ENCODE measurements at places on chromosomes 1 and 21. TPM values are rescaled to one million over a fixed set of nuclear protein-coding genes. Genes with fewer than 3 reads are reported as not detected.

DNA sequence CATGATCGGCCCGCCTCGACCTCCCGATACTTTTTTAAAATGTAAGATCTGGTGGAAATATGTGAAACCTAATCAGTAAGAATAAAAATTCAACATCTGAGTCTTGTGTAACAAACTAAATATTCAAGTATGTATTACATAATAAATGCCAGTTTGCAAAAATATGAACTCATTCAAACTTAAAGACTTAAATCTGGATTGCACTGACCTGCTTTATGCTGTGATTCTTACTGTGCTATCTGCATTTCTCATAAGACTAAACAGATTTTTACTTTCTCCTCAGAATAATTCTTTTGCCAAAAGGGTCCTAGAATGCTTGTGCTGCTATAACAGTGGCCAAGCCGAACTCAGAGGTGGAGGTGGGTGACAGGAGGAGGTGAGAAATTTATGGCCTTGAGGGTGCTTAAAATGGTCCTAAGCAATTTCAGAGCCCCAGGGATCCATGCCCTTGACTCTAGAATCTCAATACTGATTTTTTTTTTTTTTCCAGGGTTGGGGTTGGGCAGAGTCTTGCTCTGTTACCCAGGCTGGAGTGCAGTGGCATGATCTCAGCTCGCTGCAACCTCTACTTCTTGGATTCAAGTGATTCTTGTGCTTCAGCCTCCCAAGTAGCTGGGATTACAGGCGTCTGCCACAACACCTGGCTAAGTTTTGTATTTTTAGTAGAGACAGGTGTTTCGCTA lies 38.2 kb downstream of the IL23R start:
- DNase-seq = no peak

DNA sequence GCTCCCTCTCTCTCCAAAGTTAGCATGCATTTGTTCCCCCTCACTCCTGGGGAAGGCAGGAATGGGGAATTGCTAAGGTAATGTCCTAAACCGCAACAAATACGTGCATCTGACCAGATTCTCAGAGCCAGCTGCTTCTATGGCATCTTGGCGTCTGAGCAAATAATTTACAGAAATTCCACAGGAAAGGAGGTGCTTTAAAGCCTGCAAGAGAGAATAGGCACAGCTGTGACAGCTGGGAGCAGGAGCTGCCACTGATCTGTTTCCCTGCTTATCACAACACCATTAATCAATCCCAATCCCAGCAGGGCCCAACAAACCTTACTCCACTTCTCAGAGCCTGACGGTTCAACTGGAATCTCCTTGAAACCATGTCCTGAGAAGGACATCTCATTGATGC lies 83.5 kb upstream of the ZNF281 start:
- peak; percentile 31 for DNase-seq

- DNase-seq = no peak
Observed at GRCh38 chr1:219587801-219588561, 24.9 kb downstream of the ZC3H11B start.

DNA sequence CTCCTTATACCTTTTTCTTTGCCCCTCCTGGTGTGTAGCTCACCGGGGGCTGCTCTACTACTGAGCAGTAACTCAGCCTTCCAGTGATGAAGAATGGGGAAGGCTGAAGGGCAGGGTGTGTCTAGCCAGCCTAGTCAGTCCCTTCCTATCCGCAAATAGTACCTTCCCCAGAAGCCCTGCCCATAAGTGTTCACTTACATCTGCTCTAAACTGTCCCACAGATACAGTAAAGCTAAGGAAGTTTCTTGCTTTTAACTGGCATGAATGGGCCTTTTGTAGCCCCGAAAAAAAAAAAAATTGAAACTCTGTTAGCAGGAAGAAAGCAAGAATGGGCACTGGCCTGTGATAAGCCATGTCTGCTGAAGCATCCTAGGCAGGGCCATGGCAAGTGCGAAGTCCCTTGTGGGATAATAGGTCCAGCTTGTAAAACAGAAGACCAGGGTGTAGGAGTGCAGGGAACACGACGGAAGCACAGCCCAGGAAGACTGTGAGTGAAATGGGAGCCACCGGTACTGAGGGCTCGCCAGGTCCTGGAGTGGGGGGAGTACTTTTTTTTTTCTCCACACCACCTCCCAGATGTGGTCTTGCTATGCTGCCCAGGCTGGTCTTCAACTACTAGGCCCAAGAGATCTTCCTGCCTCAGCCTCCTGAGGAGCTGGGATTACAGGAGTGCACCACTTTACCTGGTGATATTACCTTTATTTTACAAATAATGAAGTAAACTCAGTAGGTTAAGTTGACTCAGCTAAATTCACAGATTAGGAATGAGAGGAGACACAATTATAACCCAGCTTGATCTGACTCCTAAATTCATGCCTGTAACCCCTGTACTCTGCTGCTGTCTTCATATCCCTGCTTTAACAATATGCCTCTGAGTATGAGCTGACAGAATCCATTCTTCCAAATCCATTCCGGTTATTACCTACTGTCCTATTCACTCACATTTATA lies 347.5 kb downstream of the SMYD3 start:
- no peak for DNase-seq

- no peak for DNase-seq
Observed at GRCh38 chr1:66296370-66296769, 237.6 kb upstream of the SGIP1 start.

GRCh38 chr1:243452092-243452491 lies 196.3 kb downstream of the SDCCAG8 start:
- DNase-seq = no peak

DNA sequence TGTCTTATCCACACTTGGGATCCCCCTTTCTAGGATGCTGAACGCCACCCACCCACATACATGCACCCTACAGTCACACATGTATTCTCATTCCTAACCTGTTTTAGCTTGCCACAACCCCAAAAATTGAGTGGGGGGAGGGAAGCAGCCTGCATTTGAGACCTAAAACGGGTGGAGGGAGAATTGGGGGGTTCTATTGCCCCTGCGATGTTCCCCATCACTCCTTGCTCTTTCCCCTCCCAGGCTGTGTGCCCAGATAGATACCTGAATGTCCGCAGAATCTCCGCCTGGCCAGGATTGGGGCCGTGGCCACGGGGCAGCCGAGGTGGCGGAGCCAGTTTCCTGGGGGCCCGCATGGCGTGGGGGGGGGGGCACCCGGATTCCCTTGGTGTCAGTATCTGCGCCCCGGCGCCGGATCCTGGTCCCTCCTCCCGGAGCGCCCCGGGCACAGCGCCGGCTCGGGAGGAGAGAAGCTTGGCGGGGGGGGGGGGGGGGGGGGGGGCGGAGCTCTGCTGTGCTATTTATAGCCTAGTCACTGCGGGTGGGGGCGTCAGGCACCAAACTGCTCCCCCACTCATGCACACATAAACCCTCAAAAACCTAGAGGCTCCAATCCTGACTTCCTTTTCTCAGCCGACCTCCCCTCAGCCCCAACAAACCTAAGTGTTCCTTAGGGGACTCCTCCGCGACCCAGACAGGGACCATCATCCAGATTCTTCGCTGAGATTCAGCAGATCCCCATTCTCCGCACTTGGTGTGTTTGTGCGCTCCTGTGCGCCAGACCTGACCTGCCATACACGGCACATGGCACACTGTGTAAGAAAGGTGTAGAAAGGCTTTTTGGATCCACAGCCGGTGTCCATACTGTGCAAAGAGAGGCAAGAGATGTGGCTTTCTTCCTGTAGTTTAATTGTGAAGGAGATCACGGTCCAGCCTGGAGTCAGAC lies 1.9 kb downstream of the ANKRD34A start:
- peak; percentile 54 for DNase-seq

GRCh38 chr1:179323436-179323835 lies 29.8 kb downstream of the SOAT1 start:
- no peak for DNase-seq

DNA sequence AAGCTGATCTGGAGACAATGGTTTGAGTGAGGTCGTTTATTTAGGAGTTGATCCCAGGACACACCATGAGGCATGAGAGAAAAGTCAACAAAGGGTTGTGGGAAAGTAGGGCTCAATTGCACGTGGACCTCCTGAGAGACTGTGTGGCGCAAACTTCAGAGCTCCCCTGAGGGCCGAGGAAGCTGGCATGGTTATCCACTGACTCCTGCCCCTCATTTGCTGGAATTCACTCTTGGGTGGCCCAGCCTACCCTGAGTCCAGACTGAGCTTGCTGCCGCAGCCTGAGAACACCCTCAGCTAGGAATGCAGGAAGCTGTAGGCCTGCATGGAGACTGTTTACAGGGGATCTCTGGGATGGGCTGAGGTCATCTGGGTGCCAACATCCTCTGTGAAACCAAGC lies 301.0 kb downstream of the RWDD3 start:
- no peak for DNase-seq

DNA sequence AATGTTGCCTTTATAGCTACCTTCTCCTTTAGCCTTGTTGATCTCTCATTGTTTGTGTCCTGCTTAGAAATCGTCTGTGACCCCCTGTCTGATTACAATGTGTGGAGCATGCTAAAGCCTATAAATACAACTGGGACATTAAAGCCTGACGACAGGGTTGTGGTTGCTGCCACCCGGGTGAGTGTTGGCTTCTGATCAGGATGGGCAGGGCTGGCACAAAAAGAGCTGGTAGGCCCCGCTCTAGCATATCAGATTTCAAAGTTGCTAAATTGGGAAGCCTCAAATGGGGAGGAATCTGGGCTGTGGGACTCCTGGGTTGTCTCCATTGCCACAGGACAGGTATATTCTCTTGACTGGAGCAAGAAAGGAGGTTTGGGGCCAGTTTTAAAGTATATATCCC lies 8.4 kb downstream of the NCSTN start:
- peak; percentile 44 for DNase-seq

DNA sequence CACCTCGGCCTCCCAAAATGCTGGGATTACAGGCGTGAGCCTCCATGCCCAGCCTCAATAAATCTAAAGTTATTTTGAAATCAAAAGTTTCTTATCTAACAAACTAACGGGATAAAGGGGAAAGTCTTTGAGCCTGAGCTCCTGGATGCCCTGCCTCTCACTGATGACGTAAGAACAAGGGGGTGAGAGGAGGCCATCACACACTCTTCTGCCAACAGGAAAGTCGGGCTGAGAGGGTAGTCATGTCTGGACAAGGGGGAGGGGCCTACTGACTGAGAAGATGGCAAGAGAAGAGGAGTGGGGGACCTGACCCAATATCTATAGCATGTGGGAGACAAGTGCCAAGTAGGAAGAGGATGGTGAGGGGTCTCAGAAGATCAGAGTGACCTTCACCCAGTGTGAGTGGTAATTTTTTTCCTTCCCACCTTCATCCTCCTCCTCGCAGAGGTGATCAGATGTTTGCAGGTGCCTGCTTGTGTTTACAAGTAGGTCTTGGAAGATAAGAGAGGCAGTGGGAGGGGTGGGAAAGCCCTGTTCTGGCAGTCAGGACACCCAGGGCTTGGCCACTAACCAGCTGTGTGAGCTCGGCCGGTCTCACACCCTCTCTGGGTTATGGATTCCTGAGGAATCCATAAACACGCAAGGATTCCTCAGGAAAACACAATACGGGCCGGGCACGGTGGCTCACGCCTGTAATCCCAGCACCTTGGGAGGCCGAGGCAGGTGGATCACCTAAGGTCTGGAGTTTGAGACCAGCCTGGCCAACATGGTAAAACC lies 9.6 kb downstream of the UQCRHL start:
- no peak for DNase-seq

GRCh38 chr1:210437781-210438180 lies 109.1 kb downstream of the HHAT start:
- DNase-seq = no peak

GRCh38 chr21:43602266-43603232 lies 56.7 kb downstream of the HSF2BP start:
- DNase-seq = no peak

- DNase-seq = no peak
Observed at GRCh38 chr1:225430301-225430700, 2.5 kb upstream of the LBR start.

DNA sequence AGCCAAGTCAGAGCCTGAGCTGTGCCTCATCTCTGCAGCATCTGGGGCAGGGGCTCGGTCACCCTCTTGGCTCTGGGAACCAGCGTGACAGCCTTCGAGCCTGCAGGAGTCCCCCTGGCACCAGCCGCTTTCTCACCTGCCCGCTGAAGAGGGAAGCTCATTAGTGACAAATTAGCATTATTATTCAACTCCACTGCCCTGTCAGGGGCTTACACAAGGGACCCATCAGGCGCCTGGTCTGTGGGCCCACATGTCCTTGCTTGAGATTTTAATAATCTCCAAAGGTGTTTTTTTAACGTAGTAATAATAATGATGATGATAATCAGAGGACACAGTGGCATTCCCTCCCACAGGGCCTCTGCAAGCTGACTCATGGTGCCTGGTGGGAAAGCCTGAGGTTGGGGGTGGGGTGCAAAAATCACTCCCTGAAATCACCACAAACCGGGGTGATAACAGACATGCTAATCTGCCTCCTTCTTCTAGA lies 98.1 kb upstream of the IGSF21 start:
- no peak for DNase-seq

DNA sequence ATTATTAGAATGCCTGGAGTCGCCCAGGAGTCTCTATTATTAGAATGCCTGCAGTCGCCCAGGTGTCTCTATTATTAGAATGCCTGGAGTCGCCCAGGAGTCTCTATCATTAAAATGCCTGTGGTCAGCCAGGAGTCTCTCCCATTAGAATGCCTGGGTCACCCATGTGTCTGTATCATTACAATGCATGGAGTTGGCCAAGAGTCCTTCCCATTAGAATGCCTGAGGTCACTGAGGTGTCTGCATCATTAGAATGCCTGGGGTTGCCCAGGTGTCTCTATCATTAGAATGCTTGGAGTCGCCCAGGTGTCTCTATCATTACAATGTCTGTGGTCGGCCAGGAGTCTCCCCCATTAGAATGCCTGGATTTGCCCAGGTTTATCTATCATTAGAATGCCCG lies 66.9 kb downstream of the RNF187 start:
- DNase-seq = no peak

GRCh38 chr1:218553197-218553596 lies 208.1 kb downstream of the TGFB2 start:
- no peak for DNase-seq

DNA sequence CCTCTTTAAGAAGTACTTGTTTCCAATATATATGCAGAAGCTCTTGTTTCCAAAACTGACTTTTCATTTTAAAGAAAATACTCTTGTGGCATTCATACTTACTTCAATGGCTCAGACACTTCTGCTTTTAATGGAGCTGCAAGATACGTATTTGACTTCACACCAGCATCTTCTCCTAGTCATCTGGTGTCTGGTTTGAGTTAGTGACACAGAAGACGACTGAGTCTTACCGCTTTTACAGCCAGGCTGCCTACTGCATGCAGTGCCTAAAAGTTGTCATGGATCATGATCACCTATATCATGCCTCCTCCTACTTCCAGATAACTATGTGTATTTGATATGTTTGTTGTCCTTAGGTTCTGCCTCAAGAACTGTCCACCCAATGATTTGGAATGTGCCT lies 185.9 kb downstream of the TPR start:
- DNase-seq = no peak

- peak; percentile 67 for DNase-seq
Observed at GRCh38 chr1:235160383-235160956, 580 bp downstream of the RBM34 start.

GRCh38 chr1:183385340-183386144 lies 32.6 kb downstream of the NMNAT2 start:
- no peak for DNase-seq

GRCh38 chr1:28200234-28200873 lies 23.9 kb upstream of the PTAFR start:
- no peak for DNase-seq

GRCh38 chr1:92679980-92680379 lies 104.9 kb downstream of the EVI5 start:
- DNase-seq = no peak

Gene PPFIA4
- 39.8 TPM for total RNA-seq

Gene KRTAP12-2
- total RNA-seq = not detected

Gene MAP3K21
- 1.4 TPM for total RNA-seq

Gene GNAT2
- 0.21 TPM for total RNA-seq

Gene MFAP2
- total RNA-seq = 31.6 TPM

Gene SEC16B
- total RNA-seq = 9.6 TPM

Gene LHX8
- total RNA-seq = 9.4 TPM
